ENCODE measurements at places on chromosomes 5 and 9. TPM values are rescaled to one million over a fixed set of nuclear protein-coding genes. Genes with fewer than 3 reads are reported as not detected.

Gene PPP6C
- 34.1 TPM for total RNA-seq

Gene TMEM215
- not detected for total RNA-seq

Gene SLC4A9
- total RNA-seq = not detected

Gene FOXE1
- total RNA-seq = 0.97 TPM

Gene SLC28A3
- 0.23 TPM for total RNA-seq

Gene BNC2
- total RNA-seq = 4.9 TPM

Gene ZNF608
- 22.6 TPM for total RNA-seq

Gene EPB41L4A
- total RNA-seq = 37.5 TPM

Gene HMCN2
- total RNA-seq = 5.5 TPM

Gene PCDHA9
- total RNA-seq = 0.51 TPM

Gene IL12B
- not detected for total RNA-seq

Gene SLC36A2
- total RNA-seq = 0.74 TPM

Gene CA9
- not detected for total RNA-seq

Gene RGS7BP
- total RNA-seq = 3.7 TPM

Gene SPINK1
- not detected for total RNA-seq

Gene PAEP
- total RNA-seq = 3.0 TPM

Gene PPIP5K2
- total RNA-seq = 23.9 TPM

Gene PLPP7
- 32.5 TPM for total RNA-seq

Gene ACER2
- 14.0 TPM for total RNA-seq

Gene OR1L6
- total RNA-seq = not detected

Gene PTGS1
- 4.6 TPM for total RNA-seq

Gene MVB12B
- 17.3 TPM for total RNA-seq

Gene ZFR
- total RNA-seq = 69.0 TPM

Gene PCA3
- not detected for total RNA-seq

Gene SHC3
- total RNA-seq = 0.59 TPM

Gene TAF11L5
- total RNA-seq = not detected

Gene NEURL1B
- total RNA-seq = 23.9 TPM

Gene EPB41L4B
- total RNA-seq = 15.1 TPM

Gene MYO10
- 24.7 TPM for total RNA-seq

Gene RANBP3L
- total RNA-seq = 17.7 TPM

Gene FBP1
- total RNA-seq = 41.4 TPM

Gene SOWAHA
- 4.1 TPM for total RNA-seq

Gene PALM2AKAP2
- total RNA-seq = 0.27 TPM

Gene RFESD
- 4.0 TPM for total RNA-seq

Gene SPINK4
- not detected for total RNA-seq

Gene MAMDC2
- 33.8 TPM for total RNA-seq

Gene NIM1K
- 0.14 TPM for total RNA-seq

Gene CDC20B
- 1.1 TPM for total RNA-seq

Gene FOXD4L4
- not detected for total RNA-seq

Gene CAAP1
- 20.4 TPM for total RNA-seq

Gene IRX1
- not detected for total RNA-seq

Gene NUDT12
- total RNA-seq = 29.6 TPM

Gene FGFR4
- total RNA-seq = 2.2 TPM

Gene NSG2
- 0.74 TPM for total RNA-seq

Gene SLC6A19
- 0.09 TPM for total RNA-seq

Gene OBP2B
- 35.2 TPM for total RNA-seq

Gene GDNF
- total RNA-seq = 1.3 TPM

Gene ADAMTSL2
- total RNA-seq = 1.6 TPM

Gene C9orf50
- total RNA-seq = not detected

Gene TXNDC8
- not detected for total RNA-seq

Gene CARD9
- 1.5 TPM for total RNA-seq

Gene GLDC
- 4.0 TPM for total RNA-seq

Gene GRHPR
- 191 TPM for total RNA-seq

Gene CDKN2B
- total RNA-seq = 5.4 TPM

Measured in prostate gland (tissue), 2 donors.